Left lobe of liver (tissue), 2 donors: ENCODE measurements at places on chromosomes 7 and 10. TPM values are rescaled to one million over a fixed set of nuclear protein-coding genes. Genes with fewer than 3 reads are reported as not detected.

DNA sequence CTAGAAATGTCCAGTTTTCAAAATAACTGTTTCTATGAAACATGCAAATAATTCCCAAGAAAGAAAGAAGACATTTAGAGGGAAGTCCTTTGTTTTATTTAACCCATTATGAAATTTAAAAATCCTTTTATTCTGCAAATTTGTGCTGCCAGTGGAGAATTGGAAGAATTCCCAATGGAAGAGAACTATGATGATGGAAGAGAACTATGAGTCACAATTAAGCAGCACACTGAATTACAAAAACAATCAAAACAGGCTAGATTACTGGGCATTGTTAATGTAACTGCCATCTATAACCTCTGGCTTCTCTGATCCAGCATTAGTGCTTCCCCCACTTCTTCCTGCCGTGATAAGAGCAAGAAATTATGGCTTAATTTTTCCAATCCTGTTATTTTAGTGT is 126.2 kb upstream of the FEZF1 start:
- no peak for DNase-seq

- DNase-seq = no peak
Measured at GRCh38 chr10:48634198-48634983, 29.5 kb upstream of the ARHGAP22 start.

DNA sequence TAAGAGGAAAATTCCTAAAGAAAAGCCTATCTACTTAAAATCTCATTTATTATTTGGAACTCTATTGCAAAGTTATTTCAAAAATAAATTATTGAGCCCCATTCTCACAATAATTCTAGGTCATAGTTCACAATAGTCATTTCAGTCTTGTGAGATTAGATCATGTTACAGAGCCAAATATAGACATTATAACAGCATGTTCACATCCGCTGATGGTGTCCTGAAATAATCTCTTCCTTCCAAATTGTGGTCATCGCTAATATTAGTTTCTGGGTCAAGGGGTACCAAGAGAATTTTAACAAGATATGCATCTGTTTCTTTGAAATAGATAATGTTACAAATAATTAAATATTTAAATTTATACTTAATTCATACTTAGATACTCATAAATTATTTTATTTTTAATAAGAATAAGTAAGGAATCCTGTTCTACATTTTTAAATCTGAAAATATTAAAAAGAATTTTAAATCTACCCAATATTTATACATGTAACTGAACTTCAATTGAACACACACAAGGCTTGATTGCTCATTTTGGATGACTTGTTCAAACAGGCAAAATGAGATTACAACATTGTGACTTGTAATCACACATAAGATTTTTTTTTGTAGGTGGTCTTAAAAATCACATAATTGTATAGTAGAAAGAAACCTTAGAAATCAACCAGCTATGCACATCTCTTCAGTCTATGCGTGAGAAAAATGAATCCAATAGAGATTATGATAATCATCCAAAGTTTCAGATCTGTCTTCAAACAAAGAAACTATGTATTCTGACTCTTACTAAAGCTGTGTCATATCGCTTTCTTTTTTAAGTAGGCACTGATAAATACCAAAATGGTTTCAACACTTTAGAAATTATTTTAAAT is 13.1 kb downstream of the GNAT3 start:
- no peak for DNase-seq

- DNase-seq = no peak
Measured at GRCh38 chr7:46880508-46881196, 701.3 kb downstream of the TNS3 start.

- no peak for DNase-seq
Measured at GRCh38 chr7:121002048-121002756, 13.7 kb downstream of the CPED1 start.

- peak; percentile 46 for DNase-seq
Measured at GRCh38 chr10:115093286-115093775, at the start of gene ATRNL1. ATRNL1 (plus strand) TSS chr10:115093365; CDS start chr10:115093751, 386 bp downstream.

GRCh38 chr10:62724465-62724864 is 80.1 kb upstream of the ADO start:
- no peak for DNase-seq

GRCh38 chr7:84508606-84509005 is 314.0 kb upstream of the SEMA3A start:
- DNase-seq = no peak

GRCh38 chr10:47029181-47030009 is 118.2 kb downstream of the PTPN20 start:
- peak; percentile 23 for DNase-seq

- peak; percentile 24 for DNase-seq
Measured at GRCh38 chr10:80540981-80541750, 3.5 kb downstream of the SH2D4B start.

GRCh38 chr7:147279514-147279913 is 1162.9 kb downstream of the CNTNAP2 start:
- no peak for DNase-seq

DNA sequence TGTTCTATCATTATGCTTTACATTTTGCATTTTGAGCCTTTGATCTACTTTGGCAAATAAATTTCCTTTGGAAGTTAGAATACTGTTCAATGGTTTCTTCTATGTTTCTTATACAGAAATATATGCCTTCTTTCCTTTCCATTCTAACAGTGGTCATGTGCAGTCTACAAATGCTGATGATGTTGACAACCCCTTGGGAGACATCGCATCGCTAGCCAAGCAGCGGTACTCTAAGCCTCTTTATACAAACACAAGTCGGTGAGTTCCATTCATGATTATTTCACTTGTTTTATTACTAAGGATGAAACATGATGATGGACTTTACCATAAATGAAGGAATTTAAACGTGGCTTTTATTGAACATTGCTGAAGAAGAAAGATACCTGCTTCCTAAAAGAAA is 48.1 kb upstream of the ZPBP start:
- no peak for DNase-seq

DNA sequence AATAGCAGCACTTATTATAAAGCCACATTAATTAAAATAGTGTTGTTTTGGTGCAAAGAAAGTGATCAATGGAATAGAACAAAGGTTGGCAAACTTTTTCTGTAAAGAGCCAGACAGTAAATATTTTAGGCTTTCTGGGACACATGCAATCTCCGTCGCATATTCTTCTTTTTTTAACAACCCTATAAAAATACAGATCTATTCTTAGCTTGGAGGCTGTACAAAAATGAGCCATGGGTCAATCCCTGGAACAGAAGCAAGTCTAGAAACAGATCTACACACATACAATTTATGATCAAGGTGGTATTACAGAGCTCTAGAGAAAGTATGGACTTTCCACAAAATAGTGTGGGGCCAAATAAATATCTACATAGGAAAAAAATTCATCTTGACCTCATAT is 71.8 kb downstream of the ARHGAP21 start:
- no peak for DNase-seq

- no peak for DNase-seq
Measured at GRCh38 chr7:113083132-113083815, 3.4 kb downstream of the GPR85 start.

- DNase-seq = no peak
Measured at GRCh38 chr7:1729773-1730172, 59.7 kb downstream of the ELFN1 start.

The GPR22 gene
- not detected for total RNA-seq

The ACSM6 gene
- total RNA-seq = not detected

The ANKRD2 gene
- not detected for total RNA-seq

The LRRC61 gene
- 14.0 TPM for total RNA-seq
